ENCODE measurements at places on chromosomes 7 and 10.

DNA sequence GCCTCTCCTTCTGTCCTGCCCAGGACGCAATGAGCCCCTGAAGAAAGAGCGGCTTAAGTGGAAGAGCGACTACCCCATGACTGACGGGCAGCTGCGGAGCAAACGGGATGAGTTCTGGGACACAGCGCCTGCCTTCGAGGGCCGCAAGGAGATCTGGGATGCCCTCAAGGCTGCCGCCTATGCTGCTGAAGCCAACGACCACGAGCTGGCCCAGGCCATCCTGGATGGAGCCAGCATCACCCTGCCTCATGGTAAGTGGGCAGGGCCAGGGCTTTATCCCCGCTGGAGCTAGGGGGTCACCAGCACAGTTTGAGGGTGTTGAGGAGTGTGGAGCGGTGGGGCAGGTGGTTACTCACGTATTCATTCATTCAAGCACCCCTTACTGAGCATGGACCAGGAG lies 4.7 kb upstream of the ANKRD2 start:
- DNase-seq: no peak

- DNase-seq: no peak
These were observed 24.7 kb upstream of the TSPAN13 start for GRCh38 chr7:16728811-16729210.

GRCh38 chr10:12194752-12195271 lies 879 bp downstream of the NUDT5 start:
- DNase-seq: no peak

GRCh38 chr10:50415292-50415691 lies 164.0 kb upstream of the ASAH2 start:
- no peak for DNase-seq
